ENCODE measurements at places on chromosomes 12 and 14. TPM values are rescaled to one million over a fixed set of nuclear protein-coding genes. Genes with fewer than 3 reads are reported as not detected.

The ENDOU gene
- not detected for total RNA-seq

The ZNF740 gene
- total RNA-seq, result 14.3 TPM

The RAB2B gene
- total RNA-seq, result 12.2 TPM

The PDE3A gene
- 2.8 TPM for total RNA-seq

The RNASE1 gene
- total RNA-seq, result 0.45 TPM

The HOXC12 gene
- total RNA-seq, result not detected

The CLEC4D gene
- not detected for total RNA-seq
